Cardiac septum (tissue), 1 donor: ENCODE measurements at places on chromosomes 7 and 10.

GRCh38 chr7:47795631-47796030, 152.6 kb downstream of the PKD1L1 start:
- DNase-seq = no peak

DNA sequence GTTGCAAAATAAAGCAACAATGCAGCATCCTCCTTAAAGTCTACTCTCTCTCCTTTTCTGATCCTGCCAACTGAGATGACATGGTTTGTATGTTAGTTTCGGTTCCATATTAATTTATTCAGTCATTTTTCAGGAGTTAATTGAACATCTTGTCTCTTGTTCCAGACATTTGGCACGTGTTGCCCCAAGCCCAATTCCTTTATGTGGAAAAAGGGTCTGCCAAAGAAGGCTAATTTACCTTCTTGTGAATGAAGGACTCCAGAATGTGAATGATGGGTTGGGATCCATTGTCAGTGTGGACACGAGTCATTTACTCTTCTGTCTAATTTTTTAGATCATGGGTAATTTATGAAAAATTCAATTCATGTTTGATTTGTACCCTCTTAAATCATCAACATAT, 350.9 kb upstream of the LRGUK start:
- DNase-seq = no peak

- no peak for DNase-seq
Observed at GRCh38 chr10:103595933-103596726, 102.6 kb downstream of the NEURL1 start.

DNA sequence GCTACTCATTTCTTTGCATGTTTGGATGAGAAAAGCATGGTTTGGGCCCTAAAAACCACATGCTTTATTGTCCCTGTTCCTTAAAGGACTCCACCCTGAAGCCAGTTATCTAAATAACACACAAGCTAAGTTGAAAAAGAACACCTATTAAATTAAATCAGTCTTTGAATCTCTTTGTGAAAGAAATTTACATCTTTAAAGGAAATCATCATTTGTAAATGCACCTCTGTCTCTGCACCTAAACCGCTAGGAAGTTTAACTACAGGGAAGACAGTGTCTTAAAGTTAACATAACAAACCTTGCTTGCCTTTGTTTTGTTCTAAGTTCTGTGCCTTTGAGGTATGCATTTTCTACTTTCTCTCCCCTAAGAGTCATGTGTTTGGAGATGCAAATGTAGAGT, 52.6 kb downstream of the HTR7 start:
- DNase-seq = no peak

- DNase-seq = no peak
Observed at GRCh38 chr7:12490107-12490688, 80.3 kb upstream of the SCIN start.

DNA sequence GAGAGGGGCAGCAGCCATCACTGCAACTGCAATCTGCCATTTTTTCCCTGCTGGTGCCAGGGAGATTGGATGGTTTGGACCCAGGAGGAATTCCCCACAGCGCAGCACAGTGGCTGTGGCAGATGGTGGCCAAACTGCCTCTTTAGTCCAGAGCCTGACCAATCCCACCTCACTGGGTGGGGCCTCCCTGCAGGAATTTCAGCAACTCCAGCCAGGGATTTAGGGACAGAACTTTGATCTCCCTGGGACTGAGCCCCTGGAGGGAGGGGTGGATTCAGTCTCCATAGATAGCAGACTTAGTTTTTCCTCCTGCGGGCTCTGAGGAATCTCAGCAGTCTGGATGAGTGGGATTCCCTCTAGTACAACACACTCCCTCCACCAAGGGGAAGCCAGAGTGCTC, 179.7 kb upstream of the WDR11 start:
- no peak for DNase-seq

GRCh38 chr10:767211-767610, 77.7 kb upstream of the DIP2C start:
- DNase-seq = no peak

GRCh38 chr7:75536940-75537538, 44.9 kb downstream of the SPDYE5 start:
- no peak for DNase-seq

DNA sequence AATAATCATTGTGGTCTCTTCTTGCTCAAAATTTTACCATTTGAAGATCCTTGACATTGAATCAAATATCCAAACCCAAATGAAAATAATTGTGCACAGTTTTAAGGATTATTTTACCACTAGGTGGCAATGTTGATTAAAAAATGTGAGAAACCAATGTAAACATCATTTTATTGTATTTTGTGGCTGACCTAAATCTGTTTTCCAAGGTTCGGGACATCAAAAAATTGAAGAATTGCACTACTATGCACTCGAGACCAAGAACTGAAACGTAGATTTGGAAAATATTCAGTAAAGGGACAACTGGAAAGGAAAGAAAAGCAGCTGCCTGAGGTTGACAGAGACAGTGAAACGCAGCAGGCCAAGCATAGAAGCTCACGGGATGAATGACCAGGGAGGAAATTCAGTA, 259.3 kb downstream of the SNX13 start:
- no peak for DNase-seq

DNA sequence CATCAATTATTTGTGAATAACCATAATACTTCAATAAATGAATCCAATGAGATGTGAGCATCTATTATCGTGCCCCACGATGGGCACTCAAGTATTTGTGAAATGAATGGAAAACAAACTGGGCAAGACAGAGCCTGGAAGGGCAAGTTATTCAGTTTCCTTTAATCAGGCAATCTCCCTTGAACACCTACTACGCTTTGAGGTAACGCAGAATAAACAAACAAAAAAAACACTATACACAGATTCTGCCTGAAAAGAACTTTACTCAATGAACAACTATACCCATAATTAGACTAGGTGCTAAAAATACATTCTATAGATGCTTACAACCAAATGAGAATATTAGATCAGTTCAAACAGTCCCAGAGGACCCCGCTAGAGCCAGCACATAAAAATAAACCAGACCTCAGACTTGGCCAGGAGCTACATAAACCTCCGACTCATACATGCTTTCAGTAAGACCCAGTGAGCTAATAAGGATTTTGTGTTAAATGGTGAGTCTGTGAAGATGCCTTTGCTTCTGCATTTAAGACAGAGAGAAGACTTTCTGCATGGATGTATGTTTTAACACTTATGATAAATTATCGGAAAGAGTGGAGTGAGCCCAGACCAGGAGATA, 121.3 kb downstream of the MPP7 start:
- no peak for DNase-seq

DNA sequence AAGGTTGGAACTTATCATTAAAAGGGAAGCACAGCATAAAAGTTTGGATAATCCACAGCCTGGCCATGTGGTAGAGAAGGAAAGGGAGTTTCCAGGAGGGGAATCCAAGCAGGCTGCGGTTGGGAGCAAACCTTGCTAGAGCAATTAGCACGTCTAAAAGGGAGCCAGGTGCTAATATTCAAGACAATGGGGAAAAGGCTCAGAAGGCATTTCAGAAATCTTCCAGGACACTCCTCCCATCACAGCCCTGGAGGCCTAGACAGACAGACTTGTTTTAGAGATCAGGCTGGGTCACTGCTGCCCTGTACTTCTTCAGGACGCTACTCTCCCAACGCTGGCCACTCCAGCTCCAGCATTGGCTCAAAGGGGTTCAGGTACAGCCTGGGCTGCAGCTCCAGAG, 96.2 kb upstream of the KAT6B start:
- DNase-seq = no peak

GRCh38 chr7:2474813-2475677, 1.2 kb downstream of the GRIFIN start:
- no peak for DNase-seq
